ENCODE measurements at places on chromosomes 6 and 20. TPM values are rescaled to one million over a fixed set of nuclear protein-coding genes. Genes with fewer than 3 reads are reported as not detected.

- peak; percentile 54 for DNase-seq
These were observed 133.4 kb upstream of the DTNBP1 start for GRCh38 chr6:15796130-15796771.

DNA sequence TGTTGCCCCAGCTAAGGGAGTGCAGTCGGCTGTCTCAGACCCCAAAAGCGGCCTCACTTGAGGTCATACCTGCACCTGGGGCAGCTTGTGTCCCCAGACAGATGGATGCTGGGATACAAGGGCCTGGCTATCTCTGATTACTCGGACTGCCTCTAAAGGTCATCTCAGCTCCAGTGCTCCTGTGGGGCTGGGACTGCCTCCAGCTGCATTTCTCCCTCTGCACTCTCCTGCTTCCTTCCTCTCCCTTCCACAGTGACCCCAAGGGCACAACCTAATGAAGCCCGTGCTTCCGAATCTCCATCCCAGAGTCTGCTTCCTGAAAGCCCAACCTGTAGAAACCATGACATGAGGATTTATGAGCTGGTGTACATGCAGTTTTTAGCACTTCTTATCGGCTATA is 22.8 kb upstream of the OCSTAMP start:
- no peak for DNase-seq

GRCh38 chr6:169959136-169960002 is 207.9 kb downstream of the ERMARD start:
- no peak for DNase-seq

- no peak for DNase-seq
These were observed 36.6 kb downstream of the CRISP2 start for GRCh38 chr6:49676671-49677281.

DNA sequence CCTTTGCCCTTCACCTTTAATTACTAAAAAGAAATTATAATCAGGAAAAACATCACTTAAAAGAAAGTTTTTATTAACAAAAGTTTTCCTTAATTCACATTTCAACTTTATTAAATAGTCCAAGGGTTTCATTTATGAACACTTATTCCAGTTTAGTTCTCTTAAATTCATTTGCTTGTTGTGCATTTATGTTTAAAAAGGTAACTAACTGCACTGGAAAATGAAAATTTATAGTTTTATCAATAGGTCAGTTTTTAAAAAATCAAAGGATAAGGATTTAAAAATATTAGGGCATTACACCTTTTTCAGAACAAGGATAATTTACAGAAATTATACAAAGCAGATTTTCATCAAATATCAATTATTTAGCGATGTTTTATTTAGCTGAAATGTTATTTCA is 958 bp upstream of the ATP5F1E start:
- DNase-seq: no peak

DNA sequence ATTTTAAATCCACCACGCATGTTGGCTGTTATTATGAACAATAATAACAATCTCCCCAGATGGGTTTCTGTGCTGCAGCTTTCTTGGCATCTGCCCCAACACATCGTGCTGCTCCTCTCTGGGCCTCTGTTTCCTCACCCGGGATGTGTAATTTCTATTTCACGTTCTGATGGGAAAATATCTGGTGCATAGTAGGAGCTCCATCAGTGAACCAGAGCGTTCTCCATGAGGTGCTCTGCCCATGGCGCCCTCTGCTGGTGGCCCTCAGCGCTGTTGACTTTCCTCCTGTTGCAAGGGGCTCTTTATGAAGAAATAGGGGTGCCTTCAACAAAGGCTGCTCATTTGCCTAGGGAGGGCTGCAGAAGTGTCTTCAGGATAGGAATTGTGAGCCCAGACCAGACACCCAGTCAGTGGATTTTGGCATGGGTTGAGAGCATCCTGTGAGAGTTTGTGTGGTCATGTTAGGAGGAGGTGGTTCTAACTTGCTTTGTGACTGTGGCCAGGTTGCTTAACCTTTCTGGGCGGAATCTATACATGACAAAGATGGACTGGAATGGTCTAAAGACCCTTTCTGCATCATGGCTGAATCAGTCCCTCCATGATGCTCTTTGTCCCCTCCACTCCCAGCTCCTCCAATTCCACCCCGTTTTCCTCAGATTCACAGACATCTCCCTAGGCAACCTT is 8.1 kb downstream of the SCRT2 start:
- DNase-seq: no peak

DNA sequence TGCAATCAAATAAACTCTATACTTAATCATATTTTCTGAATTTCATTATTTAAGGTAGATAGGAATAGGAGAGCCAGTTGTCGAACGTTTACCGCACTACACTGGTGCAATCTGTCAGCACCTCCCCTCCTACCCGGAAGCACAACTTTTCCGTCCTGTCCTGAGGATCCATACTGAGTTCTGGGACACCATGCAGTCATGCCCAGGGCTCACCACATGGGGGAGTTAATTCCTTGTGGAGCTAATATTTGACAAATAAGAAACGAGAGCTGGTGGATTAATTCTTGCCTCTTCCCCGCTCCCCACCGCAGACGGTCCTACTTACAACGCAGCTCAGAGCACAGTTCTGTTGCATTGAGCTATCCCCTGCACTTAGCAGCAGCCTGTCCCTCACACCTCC is 107.7 kb upstream of the RALGAPA2 start:
- DNase-seq: no peak

GRCh38 chr6:72974276-72974675 is 251.0 kb downstream of the KHDC1L start:
- DNase-seq: no peak

GRCh38 chr20:2385026-2385425 is 4.3 kb downstream of the TGM6 start:
- no peak for DNase-seq

GRCh38 chr6:158850807-158851115 is 31.6 kb upstream of the EZR start:
- DNase-seq: no peak

DNA sequence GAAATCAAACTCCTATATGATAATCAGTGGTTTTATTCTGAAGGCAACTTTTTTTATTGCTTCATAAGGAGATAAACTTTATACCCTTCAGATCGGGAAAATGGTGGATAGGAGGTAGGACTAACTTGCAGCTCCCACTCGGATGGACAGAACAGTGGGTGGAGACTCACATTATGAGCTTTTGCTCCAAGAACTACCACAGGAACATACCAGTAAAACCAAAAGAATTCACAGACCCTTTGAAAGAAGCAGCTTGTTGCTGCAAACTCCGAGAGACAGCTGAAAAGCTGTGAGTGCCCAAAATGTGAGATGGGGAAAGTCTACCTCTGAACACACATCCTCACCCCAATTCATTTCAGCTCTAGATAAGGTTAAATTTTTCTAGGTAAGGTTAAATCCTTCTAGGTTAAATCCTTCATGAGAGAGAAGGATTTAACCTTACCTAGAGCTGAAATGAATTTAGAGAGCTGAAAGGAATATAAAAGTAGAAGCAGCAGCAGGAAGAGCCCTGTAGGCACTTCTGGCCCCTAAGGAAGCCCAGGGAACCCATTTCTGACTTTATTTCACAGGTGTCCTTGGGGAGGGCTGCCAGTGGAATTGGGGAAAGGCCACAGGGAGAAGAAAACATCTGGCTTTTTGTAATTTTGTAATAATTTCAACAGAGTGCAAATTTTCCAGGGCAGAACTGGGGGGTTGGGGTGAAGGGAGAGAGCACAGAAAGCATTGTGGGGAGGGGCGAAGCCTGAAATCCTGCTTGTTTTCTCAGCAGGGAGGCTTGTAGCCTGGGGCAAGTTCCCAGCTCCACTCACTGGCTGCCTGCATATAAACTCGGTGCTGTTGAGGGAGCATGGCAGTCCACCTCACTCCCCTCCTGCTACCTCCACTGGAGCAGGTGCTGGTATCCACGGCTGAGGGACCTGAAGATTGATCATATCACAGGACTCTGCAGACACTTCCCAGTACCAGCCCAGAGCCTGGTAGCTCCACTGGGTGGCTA is 65.9 kb upstream of the HCRTR2 start:
- DNase-seq: no peak

Gene GJA10
- not detected for total RNA-seq

Gene RCAN2
- 244 TPM for total RNA-seq

Gene SPAG4
- 1.1 TPM for total RNA-seq

Gene PABPC1L
- total RNA-seq: 2.4 TPM

Gene RBM39
- total RNA-seq: 120 TPM

Gene NT5E
- 5.1 TPM for total RNA-seq

Gene MCCD1
- not detected for total RNA-seq

Measured in heart left ventricle (tissue), 16 donors.